Stimulated activated CD8-positive, alpha-beta memory T cell treated with anti-CD3 and anti-CD28 coated beads, Interleukin-7, amount 100 ng/mL, for 48 hours (primary cell): ENCODE measurements at places on chromosomes 12 and 14.

GRCh38 chr14:91387951-91388381, 29.7 kb downstream of the CCDC88C start:
- DNase-seq: no peak

DNA sequence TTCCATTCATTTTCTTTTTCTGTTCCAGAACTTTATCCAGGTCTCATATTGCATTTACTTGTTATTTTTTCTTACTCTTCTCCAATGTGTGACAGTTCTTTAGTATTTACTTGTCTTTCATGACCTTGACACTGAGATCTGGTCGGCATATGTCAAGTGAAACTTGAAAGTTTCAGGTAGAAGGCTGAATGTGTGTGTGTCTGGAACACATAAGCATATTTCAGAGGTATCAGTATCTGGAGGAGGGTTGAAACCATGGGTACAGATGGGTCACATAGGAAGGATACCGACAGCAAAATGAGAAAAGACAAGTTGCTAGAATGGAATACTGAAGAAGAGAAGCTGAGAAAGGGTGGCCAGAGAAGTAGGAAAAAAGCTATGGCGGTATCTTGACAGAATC, 22.5 kb upstream of the PTGDR start:
- no peak for DNase-seq

- no peak for DNase-seq
Observed at GRCh38 chr12:65799331-65799730, 25.0 kb upstream of the HMGA2 start.

DNA sequence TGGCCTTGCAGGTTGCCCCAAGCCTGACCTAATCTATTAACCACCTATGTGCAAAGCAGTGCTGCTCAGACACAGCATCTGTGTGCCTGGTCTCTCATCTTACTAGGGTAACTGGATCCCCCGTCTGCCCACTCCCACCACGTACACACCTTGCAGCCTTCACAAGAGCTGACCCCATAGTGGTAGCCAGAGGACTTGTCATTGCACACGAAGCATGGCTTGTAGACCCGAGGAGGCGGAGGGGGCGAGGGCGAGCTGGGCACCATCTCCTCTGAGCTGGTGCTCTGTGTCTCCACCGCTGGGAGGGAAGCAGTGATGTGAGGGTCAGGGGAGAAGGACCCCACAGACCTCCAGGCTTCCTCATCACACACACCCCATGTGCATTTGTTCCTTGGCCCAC, 8.4 kb upstream of the ITGB7 start:
- DNase-seq: no peak

DNA sequence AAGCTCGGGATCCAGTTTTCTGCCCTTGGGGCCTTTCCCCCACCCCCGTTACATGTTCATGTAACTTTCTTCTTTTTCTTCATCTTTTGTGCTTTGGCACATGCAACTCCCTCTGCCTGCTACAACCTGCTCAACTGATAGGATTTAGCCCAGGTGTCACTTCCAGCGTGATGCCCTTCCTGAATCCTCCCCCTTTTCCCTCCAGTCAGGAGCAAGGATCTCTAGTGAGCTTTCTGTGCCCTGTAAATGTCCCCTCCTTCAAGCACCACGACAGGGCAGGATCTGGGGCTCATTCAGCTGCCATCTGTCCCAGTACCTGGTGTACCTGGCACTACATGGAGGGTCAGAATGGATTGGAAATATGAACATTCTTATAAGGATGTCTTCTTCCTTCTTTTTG, 15.3 kb downstream of the PELI2 start:
- DNase-seq: no peak

DNA sequence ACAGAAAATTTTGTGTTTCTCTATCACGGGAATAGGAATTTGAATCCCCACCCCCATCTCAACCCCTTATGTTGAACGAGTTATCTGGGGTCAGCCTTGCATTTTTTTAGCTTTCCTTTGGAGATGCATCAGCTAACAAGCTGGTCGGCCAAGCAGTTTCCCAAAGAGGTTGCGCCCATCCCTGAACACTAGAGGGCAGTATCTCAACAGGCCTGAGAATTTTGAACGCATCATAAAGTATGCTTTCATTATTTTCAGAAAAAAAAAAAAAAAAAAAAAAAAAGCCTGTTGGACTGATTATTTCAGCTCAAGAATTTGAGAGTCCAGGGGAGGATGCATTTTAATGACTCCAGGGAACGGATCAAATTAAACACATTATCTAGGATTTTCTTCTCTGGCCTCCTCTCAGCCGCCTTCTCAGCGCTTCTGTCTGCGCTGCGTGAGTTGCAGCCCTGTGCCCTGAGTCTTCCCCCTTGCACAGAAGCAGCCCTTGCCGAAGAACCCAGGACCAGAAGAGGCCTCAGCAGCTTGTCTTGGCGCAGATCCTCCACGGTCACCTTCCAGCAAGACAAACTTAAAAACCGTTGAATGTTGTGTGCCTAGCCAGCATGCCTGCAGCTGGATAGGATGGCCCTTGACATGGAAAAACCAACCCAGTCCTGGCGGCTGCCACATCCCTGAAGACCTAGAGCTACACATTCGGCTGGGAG, 76.6 kb upstream of the GZMB start:
- DNase-seq: no peak

GRCh38 chr12:116920939-116921338, 10.2 kb downstream of the FBXW8 start:
- DNase-seq: no peak

- no peak for DNase-seq
Observed at GRCh38 chr14:104150136-104151025, 12.0 kb downstream of the KIF26A start.

DNA sequence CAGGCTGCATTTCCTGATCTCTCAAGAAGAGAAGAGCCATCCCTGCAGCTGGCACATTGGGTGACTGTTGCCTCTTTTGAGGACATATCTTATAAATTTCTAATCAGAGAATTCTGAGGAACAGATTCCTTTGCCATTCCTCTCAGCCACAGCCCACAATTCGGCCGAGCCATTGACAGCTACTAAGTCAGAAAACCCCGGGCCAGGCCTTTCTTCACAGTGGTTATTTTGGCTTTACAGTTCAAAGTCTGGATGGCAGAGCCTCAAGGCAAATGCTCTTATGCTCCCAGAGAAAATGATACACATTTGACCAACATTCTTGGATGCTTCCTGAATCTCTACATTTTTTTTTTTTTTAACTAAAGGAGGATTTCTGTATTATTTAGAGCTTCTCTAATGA, 138.4 kb upstream of the FRMD6 start:
- DNase-seq: no peak

DNA sequence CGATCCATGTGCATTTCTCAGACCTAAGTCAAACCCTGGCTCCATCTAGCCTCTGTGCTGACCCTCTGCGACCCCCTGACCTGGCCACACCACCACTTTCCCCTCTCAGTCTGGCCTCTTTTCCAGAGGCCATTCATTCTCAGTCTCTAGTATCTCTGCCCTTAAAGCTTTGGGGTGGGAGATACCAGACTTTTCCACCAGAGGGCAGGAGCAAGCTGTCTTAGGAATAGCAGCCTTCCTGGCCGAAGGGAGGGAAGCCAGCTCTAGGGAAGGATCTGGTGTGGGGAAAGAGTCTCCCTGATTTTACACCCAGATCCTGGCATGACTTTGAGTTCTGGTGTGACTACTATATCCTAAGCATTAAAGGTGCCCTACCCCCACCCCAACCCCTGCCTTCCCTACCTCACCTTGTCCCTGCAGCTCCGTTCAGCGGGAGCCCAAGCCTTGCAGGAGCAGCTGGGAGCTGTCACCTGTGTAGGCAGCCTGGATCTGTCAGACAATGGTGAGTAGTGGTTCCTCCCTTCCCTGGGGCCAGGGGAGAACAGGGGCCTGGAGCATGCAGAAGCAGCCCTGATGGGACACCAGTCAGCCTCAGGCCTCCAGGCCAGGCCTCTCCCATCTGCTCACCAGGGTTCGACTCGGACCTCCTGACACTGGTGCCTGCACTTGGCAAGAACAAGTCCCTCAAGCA, 6.6 kb downstream of the CARMIL3 start:
- DNase-seq: no peak

GRCh38 chr12:22598141-22598762, 26.7 kb upstream of the ETNK1 start:
- no peak for DNase-seq

DNA sequence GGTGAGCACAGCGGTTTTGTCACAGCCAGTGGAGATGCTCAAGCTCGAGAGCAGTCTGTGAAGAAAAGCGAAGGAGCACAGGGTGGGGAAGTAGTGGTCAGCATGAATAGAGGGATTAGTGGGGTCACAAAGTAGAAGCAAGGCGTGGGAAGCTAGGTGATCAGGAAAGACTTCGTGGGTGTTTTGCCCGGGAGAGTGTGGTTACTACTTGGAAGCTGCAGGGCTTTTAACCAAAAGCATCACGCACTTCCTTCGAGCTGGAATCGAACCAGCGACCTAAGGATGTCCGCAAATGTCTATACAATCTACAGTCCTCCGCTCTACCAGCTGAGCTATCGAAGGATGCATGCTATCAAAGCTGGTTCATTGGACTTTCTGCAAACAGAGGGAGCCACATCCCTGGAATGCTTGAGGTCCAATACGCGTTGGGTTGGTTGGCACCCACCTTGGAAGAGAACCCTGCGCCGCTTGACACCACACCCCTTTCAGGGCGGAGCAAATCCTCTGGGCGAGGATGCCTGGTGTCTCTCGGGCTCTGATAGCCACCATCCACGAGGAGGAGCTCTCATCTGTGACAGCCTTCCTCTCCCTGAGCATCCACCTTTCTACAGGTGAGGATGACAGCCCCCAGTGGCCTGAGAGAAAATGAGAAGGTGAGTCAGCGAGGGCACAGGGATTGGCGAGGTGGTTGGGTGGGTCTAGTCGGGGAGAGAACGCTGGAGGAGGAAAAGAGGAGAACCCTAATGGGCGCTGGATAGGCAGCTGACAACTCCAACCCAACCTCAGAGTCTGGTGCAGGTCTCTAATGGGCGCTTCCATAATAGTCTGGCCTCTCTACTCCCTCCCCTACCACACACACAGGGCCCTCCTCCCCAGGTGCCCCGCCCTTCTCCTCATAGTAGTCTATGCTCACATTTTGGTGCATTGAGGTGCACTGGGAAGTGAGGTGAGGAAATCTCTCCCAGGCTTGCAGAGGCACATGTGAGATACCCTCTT, 16.0 kb upstream of the OR6S1 start:
- DNase-seq: no peak

DNA sequence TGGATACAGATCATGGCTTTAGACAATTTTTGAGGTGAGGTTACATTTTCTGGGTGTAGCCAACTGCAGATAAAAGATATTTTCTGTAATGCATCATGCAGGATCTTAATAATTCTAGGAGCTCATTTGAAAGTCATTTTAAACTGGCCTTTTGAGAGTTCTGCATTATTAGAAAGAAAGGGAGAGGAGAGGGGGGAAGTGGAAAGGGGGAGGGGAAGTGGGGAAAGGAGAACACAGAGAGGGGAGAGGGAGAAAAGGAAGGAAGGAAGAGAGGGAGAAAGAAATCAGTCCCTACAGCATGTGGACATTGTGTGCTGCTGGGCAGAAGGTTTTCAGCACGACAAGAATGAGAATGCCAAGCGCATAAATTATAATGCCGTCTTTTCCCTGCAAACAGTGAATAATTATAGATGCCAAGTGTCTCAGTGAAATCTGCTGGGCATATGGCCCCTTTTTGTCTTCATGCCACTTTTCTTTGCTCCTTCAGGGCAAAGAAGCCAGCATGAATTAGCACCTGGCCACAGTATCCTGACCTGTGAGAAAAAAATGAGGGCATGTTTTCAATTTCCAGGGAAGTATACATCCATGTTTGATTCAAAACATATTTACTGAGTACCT, 22.7 kb upstream of the PPP2R5C start:
- DNase-seq: no peak

- no peak for DNase-seq
Observed at GRCh38 chr14:75340921-75341320, 62.3 kb downstream of the FOS start.

GRCh38 chr12:121893961-121894460, 5.4 kb downstream of the PSMD9 start:
- DNase-seq: no peak

DNA sequence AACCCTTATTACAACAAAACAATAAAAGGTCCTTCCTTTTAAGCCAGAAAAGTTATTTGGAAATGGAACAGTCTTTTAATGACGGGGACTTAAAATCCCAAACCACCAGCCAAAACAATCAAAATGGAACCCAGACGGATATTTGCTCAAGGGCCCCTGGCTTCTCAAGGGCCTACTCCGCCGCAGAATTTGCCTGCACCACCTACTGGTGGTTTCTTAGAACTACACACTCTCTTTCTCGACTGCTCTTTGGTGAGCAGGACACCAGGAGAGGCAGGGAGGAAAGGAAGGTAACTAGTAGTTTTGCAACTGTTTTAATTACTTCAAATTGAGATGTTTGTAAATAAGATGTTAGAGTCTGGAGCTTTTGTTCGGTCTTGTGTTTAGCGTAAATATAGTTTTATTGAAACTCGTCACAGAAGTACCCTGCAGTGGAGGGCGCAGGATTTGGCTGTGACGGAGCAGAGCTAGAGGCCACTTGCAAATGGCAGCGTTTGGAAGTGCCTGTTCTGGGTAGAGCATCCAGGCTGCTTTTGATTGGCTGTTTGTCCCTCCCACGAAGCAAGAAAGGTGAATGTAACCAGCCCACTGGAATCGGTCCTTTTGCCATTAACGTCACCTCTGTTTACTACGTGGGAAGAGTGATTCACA, 238.5 kb downstream of the CACNA1C start:
- no peak for DNase-seq

DNA sequence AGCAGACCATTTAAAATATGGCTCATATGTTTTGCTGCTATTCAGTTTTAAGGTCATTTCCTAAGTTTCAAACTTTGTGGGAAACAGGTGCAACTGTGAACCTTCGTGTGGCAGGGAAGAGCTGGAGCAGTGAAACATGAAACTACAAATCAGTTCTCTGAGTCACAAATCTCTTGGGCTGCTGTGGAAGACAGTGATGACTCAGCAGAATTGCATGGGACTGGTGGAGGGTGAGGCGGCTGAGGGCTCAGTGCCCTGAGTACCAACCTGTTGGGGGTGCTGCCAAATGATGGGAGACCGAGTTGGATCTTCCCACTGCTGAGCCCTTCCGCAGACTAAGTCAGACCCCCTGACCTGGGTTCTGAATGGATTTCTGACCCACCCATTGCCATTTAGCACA, 8.4 kb upstream of the CALM1 start:
- DNase-seq: no peak

GRCh38 chr12:1805441-1806081, 14.8 kb upstream of the LRTM2 start:
- no peak for DNase-seq

- DNase-seq: no peak
Observed at GRCh38 chr12:53484686-53485575, 14.3 kb downstream of the MAP3K12 start.

DNA sequence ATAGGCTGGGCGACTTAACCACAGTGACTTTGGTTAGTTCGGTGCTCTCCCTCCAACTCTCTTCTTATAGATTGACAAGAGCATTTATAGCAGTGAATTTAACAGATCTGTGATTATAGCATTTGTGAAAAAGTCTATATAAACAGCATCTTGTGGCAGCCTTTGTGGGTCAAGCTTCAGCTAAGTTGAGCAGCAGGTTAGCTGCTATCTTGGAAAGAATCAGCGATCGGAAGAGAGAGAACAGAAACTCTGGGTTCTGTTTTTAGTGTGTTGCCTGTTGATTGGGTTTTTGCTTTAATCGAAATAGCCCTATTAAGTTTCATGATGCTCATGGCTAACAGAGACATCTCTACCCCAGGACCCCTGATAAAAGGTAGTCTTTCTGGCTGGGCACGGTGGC, 20.2 kb downstream of the EVL start:
- DNase-seq: no peak

- DNase-seq: no peak
Observed at GRCh38 chr12:116299665-116300328, 22.3 kb upstream of the MED13L start.
